ENCODE measurements at places on chromosomes 12 and 14.

DNA sequence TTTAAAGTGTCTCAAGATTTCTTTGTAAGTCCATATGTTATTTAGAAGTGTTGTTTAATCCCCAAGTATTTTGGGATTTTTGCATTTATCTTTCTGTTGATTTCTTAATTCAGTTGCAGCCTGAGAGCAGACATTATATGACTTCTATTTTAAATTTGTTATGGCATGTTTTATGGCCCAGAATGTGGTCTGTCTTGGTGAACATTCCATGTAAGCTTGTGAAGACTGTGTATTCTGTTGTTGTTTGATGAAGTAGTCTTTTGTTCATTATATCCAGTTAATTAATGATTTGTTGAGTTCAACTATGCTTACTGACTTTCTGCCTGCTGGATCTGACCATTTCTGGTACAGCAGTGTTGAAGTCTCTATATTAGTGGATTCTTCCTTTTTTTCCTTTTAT lies 34.0 kb downstream of the LEMD3 start:
- no peak for DNase-seq

- DNase-seq: no peak
Measured at GRCh38 chr12:19165451-19165850, 35.9 kb downstream of the PLEKHA5 start.

DNA sequence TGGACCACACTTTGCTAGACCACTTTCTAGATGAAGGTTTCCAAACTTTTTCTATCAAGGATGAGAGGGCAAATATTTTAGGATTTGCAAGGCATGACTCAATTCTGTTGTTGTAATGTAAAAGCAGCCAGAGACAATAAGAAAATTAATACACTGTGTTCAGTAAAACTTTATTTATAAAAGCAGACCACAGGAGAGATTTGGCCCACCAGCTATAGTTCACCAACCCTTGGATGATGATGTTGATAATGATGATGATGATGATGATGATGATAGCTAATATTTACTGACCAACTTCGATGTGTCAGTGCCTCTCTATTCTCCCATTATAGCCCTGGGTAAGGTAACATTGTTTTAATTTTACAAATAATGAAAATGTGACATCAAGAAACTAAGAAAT lies 156.5 kb downstream of the BTG1 start:
- no peak for DNase-seq

DNA sequence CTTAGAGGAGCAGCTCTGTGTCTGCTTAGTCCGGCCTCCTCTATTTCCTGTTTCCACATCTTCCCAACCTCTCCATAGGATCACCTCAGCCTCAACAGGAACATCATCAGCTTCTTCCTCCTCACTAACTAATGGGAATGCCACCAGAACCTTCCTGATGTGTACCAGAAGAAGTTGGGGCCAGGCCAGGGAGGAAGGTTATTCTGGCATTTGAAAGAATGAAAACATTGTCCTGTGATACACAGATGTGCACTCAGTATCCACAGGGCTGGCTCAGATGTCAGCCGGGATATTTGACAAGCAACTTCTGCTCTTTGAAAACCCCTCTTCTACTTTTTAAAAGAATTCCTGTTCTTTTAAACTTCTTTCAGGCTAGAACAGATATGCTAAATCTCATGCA lies 63.6 kb downstream of the TMEM30B start:
- no peak for DNase-seq

DNA sequence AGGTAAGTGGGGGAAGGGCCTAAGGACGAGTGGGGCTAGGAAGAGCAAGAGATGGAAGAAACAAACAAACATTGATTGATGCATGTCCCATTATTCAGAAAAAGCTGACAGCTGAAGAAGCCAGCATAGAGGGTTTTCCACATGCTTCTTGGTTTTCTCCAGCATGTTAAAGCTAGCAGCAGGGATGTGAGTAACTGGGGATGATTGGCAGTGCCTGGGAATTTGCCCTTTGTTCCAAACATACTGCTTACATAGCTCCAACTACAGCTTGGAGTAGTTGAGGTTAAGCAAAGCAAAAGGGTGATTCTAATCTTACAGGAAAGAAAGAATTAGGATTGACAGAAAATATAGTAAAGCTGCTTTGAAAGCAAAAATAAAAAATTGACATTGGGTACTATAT lies 68.0 kb upstream of the IFNG-AS1 start:
- DNase-seq: no peak

DNA sequence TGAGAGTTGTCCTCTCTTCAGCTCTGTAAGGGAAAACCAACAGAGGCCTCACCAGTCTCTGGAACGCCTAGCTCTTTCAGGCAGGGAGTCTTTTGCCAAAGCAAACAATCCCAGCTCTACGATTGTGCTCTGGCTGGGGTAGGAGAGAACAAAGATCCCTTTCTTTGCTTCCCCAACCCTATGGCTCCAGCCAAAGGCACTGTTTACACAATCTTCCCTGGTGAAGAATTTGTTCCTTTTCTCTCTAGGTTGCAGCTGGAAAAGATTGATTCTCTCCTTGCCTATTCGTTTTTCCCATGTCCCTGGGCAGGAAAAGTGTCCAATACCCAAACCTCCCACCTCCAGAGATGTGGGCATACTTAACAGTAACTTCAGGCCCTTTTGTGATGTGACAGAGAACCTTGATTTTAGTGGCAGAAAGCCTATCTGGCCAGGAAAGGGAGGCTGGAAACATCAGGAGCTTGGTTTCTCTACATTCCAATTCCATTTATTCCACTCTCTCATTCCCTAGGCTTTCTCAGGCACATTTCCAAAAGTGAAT lies 16.8 kb downstream of the ATP5MC2 start:
- DNase-seq: no peak

DNA sequence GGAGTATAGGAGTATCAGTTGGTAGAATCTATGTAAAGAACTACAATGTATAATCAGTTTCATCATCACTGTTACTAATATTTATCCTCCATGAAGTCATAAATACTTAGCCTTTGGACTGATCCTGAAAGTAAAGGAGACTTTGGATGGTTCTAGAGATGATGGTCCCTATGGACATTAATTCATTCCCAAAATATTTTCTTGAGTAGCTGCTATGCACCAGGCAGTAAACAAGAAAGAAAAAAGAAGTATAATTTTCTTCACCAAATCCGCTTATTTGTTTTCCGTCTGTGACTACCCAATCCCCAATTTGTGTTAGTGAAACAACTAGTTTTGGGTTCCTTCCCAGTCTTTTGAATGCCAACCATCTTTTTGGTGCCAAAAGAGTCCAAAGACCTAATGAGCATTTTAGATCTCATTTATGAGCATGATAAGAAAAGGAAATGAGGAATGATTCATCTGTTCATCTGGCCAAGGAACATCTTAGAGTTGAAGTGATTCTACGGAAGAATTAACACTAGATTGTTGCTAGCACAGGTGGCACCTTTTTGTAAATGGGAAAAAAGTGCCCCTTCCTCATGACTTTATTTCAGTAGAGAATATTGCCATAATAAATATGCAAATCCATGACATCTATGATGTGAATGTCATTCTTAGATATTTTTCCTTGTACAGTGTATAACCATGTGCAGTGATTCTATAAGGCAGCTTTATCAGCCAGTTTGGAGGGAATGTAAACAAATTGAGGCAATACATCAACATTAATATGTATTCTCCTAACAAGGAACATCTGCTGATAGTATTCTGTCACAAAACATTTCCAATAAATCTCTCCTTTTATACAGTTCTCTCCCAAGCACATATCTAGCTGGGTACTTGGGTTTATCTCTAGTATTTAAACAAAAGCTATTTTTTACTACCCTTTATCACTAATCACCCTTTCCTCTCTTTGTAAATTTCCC lies 85.1 kb upstream of the CCDC91 start:
- DNase-seq: no peak

DNA sequence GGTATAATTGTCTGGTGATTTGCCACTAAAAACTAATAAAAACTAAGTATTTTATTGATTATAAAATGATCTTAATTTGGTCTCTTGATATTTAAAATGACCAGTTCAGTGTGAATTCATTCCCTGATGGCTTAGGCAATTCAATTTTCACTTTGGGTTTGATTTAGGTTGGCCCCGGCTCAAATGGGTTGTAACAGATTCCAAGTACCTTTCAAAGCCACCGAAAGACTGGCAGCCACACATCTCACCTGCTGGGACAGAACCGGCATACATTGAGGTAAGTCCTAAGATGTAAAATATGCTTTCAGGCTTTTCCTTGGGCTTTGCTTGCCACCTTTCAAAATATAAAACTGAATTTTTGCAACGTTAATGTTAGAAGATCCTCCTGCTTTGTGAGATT lies 77.5 kb upstream of the ATF1 start:
- DNase-seq: no peak

GRCh38 chr12:44000309-44000952 lies 164.6 kb downstream of the TMEM117 start:
- DNase-seq: peak; percentile 17

GRCh38 chr12:55935738-55936151 lies 4.8 kb downstream of the DGKA start:
- no peak for DNase-seq

DNA sequence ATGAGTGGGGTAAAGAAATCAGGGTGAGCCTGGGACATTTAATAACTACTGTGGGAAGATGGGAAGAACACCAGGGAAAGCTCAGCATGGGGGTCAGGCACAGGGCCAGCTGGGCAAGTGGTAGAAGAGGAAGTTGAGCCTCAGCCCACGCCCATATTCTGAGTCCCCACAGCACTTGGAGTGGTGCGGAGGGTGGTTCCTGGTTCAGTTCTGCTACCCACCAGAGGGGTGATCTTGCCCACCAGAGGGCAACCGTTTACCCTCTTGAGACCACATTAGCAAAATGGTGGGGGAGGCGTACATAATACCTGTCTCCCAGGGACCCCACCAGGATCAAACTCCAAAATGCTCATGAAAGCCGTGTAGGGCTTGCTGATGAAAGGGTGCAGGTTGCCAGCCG lies 16.8 kb upstream of the ANKRD33 start:
- no peak for DNase-seq

- no peak for DNase-seq
Measured at GRCh38 chr14:99904506-99904905, 111.3 kb downstream of the EML1 start.

GRCh38 chr14:91870001-91870400 lies 2.7 kb upstream of the TC2N start:
- DNase-seq: no peak

- DNase-seq: no peak
Measured at GRCh38 chr14:61188978-61189808, 91.9 kb downstream of the TMEM30B start.

GRCh38 chr14:66015071-66015780 lies 470.9 kb upstream of the CCDC196 start:
- no peak for DNase-seq

GRCh38 chr14:24267516-24267915 lies 3.9 kb downstream of the RABGGTA start:
- DNase-seq: no peak

DNA sequence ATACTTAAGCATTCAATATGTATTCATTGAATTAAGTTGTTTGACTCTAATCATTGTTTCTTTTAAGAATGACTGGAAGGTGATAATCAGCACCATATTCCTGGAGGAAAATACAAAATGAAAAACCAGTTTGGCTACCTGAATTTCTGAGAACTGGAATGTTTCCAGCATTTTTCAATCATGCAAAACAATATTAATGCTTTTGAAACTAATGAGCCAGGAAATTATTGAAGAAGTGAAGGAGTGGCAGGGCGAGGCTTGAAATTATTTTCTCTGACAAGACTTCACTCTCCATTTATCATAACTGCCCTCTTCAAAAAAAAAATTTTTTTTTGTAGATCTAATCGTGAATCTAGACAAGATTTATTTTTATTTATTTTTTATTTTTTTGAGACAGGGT lies 19.0 kb downstream of the TMEM19 start:
- DNase-seq: no peak

DNA sequence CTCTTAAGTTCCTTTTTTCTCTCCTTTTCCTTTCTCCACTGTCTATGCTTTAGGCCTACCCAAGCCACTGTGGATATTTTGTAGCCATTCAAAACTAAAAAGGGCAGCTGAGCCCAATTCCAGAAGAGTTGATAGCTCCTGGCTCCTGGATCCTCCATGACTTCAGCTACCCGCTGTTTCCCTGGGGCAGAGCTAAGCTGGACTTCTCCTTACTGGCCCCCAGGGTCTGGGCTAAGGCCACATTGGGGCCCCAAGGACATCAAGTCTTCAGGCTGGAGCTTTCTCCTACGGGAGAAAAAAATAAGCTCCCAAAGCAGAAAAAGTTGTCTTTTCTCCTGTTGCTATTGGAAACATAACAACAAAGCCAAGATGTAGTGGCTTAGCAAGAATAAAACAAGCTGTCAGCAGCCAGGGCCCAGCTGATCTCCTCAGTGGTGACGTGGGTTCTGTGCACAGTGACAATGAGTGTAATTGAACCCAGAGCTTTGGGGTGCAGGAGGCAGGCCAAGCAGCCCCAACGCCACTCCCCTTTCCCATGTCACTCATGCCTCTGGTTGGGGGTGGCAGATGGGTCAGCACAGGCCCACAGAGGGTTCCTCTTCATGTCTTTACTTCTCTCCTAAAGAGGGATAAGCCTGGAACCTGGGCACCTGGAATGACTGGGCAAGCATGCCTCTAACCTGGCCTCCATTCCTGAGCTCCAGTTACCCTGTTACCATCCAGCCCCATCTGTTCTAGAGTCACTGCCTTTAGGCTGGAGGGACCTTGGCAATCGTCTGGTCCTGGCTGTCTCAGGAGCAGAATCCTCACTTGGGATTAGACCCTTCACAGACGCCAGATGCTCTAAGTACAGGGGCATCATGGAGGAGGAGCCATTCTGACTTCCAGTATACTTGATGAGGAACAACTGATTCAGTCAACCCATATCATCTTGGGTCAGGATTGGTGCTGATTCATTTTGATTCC lies 171.2 kb downstream of the ZFP36L1 start:
- no peak for DNase-seq

All from GM19239 (cell line).